Uterus (tissue), 4 donors: ENCODE measurements at places on chromosomes 6 and 20. TPM values are rescaled to one million over a fixed set of nuclear protein-coding genes. Genes with fewer than 3 reads are reported as not detected.

Gene MRPS18A
- total RNA-seq = 38.7 TPM

Gene RIPPLY2
- not detected for total RNA-seq

DNA sequence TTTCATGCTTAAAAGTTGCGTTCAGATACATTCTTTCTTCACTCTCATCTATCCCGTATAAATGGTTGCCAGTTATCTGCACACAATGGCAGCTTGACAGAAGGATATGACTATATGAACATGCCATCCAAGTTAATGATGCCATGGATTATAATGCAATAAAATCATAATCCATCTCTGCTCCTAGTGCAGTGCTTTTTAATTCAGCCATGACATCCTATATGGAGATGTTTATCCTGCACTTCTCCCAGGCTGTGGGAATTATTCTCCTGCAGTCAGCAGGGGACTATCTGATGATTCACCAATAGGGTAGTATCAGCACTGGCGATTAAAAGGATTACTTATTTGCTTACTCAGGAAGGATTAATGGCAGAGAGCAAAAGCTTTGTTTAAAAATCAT lies 273.8 kb downstream of the SAMD5 start:
- DNase-seq = no peak
- H3K27me3 ChIP-seq = no peaks in the 10 kb centered on the region
- no peak overlapping the region for H3K27ac ChIP-seq

- no peak for DNase-seq
- no peak overlapping the region for H3K27ac ChIP-seq
- H3K27me3 ChIP-seq = no peaks in the 10 kb centered on the region
- H3K4me3 ChIP-seq = no peak overlapping the region
- no peaks in the 10 kb centered on the region for H3K4me1 ChIP-seq
These were observed 207.8 kb upstream of the FOXQ1 start for GRCh38 chr6:1103945-1104623.

Gene EFCAB8
- 1.4 TPM for total RNA-seq

DNA sequence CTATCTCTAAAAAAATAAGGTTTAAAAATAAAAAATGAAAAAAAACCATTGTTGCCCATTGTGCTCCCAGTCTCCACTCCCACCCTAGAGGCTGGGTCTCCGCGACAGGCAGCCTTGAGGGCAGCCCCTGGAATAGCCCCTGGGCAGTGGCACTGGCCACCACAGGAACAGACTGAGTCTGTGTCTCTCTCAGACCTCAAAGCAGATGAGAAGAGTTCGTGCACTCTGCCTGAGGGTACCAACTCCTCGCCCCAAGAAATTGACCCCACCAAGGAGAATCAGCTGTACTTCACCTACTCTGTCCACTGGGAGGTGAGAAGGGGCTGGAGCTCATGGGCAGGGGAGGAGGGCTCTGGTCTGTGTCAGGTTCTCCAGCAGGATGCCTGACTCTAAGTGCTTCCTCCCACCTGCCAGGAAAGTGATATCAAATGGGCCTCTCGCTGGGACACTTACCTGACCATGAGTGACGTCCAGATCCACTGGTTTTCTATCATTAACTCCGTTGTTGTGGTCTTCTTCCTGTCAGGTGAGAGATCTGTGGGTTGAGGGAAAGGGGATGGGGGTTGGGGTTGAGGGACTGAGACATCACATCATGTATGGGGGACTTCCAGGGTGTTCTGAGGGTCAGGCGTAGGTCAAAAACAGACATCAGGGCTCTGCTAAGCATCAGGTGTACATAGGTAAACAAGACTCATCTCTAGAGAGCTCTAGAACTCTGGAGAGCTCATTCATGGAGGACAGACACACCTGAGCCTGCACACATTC lies 35.6 kb downstream of the TM9SF4 start:
- no peaks in the 10 kb centered on the region for H3K4me1 ChIP-seq
- no peaks in the 10 kb centered on the region for H3K36me3 ChIP-seq
- no peaks in the 10 kb centered on the region for H3K27me3 ChIP-seq
- DNase-seq = no peak
- no peak overlapping the region for H3K4me3 ChIP-seq

Gene SASH1
- 68.6 TPM for total RNA-seq

Gene C6orf118
- total RNA-seq = 2.6 TPM

- H3K27me3 ChIP-seq = no peaks in the 10 kb centered on the region
- DNase-seq = no peak
- no peak overlapping the region for H3K27ac ChIP-seq
- H3K4me1 ChIP-seq = no peaks in the 10 kb centered on the region
- no peaks in the 10 kb centered on the region for H3K36me3 ChIP-seq
These were observed 509.5 kb downstream of the CDH26 start for GRCh38 chr20:60467771-60468170.

Gene HSPA12B
- total RNA-seq = 19.7 TPM

Gene PRND
- total RNA-seq = not detected

Gene PTK7
- 134 TPM for total RNA-seq

- H3K27ac ChIP-seq = no peak overlapping the region
- H3K4me3 ChIP-seq = no peak overlapping the region
- no peaks in the 10 kb centered on the region for H3K27me3 ChIP-seq
- no peaks in the 10 kb centered on the region for H3K4me1 ChIP-seq
- DNase-seq = no peak
These were observed 271.0 kb downstream of the PTPRK start for GRCh38 chr6:128249429-128249828.

DNA sequence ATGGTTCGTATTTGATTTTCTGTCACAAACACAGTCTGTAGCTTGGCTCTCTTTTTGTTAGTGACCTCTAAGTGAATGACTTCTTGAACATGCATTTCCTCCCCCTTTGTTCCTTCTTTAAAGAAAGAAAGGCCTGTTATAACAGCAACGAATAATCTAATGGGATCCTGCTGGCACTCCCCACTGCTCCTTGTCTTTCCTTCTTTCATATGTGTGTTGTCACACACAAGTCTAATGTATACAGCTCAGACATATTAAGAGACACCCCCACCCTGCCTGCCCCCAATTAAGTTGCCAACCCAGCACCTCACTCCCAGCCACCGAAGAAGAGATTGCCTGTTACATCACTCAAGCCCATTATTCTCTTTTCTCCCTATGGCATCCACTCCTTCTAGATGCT lies 4.9 kb upstream of the SAMD5 start:
- no peak overlapping the region for H3K27ac ChIP-seq
- peaks cover 4% of the 10 kb centered on the region for H3K4me1 ChIP-seq
- H3K27me3 ChIP-seq = no peaks in the 10 kb centered on the region
- H3K4me3 ChIP-seq = no peak overlapping the region
- no peaks in the 10 kb centered on the region for H3K36me3 ChIP-seq

DNA sequence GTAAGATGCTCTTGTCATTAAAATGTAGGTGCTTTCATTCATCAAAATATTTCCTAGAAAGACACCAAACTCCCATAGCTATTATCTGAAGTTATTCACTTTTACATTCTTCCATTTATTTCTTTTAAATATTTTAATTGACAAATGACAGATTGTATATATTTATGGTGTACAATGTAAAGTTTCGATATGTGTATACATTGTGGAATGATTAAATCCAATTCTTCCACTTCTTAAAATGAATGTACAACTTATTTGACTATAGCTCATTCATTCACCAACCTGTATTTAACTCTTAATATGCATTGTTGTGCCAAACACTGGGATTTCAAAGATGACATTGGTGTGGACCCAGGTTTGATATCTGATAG lies 41.0 kb downstream of the CCN2 start:
- H3K27me3 ChIP-seq = no peaks in the 10 kb centered on the region
- H3K27ac ChIP-seq = no peak overlapping the region
- no peak overlapping the region for H3K4me3 ChIP-seq
- H3K4me1 ChIP-seq = no peaks in the 10 kb centered on the region

- H3K27ac ChIP-seq = no peak overlapping the region
- H3K4me1 ChIP-seq = no peaks in the 10 kb centered on the region
- H3K27me3 ChIP-seq = no peaks in the 10 kb centered on the region
- H3K36me3 ChIP-seq = no peaks in the 10 kb centered on the region
These were observed 95.1 kb upstream of the OLIG3 start for GRCh38 chr6:137589067-137589848.

GRCh38 chr6:14799928-14800327 lies 445.9 kb upstream of the JARID2 start:
- no peaks in the 10 kb centered on the region for H3K27me3 ChIP-seq
- peak; percentile 55 for DNase-seq
